ENCODE measurements at places on chromosomes 16 and 17. TPM values are rescaled to one million over a fixed set of nuclear protein-coding genes. Genes with fewer than 3 reads are reported as not detected.

Gene VTN
- 0.46 TPM for total RNA-seq

Gene ZFP90
- total RNA-seq: 19.4 TPM

Gene NACA2
- not detected for total RNA-seq

Gene HASPIN
- 8.9 TPM for total RNA-seq

Gene TOM1L2
- total RNA-seq: 14.3 TPM

Gene TBX2
- total RNA-seq: not detected

Gene PRKAR1A
- total RNA-seq: 315 TPM

Gene AMZ2
- total RNA-seq: 52.4 TPM

Gene CES1
- total RNA-seq: 0.13 TPM

Gene CCL14
- 21.8 TPM for total RNA-seq

Gene SLC16A5
- total RNA-seq: 5.0 TPM

Gene KRTAP1-5
- total RNA-seq: not detected

Gene OTOP2
- not detected for total RNA-seq

Gene SLC22A31
- 0.18 TPM for total RNA-seq

Gene HS3ST6
- total RNA-seq: not detected

Gene CTRB2
- not detected for total RNA-seq

Gene ADAMTS18
- 5.5 TPM for total RNA-seq

Gene ABCA8
- total RNA-seq: 45.5 TPM

Gene SLC38A8
- total RNA-seq: not detected

Gene BPTF
- total RNA-seq: 51.2 TPM

Gene EFCAB13
- total RNA-seq: 7.4 TPM

Gene NSRP1
- total RNA-seq: 11.0 TPM

Gene TPSB2
- total RNA-seq: not detected

Gene PHLPP2
- 5.9 TPM for total RNA-seq

Gene NXPH3
- total RNA-seq: 0.79 TPM

Gene PIK3R6
- not detected for total RNA-seq

Gene LPO
- not detected for total RNA-seq

Gene SGSH
- 16.2 TPM for total RNA-seq

Gene C16orf89
- not detected for total RNA-seq

Gene SLC5A11
- not detected for total RNA-seq

Gene GLTPD2
- not detected for total RNA-seq

All from pulmonary artery endothelial cell (primary cell).